ENCODE measurements at places on chromosomes 3 and 15.

- no peak for DNase-seq
These were observed 5.5 kb upstream of the IL20RB start for GRCh38 chr3:136952292-136952691.

GRCh38 chr3:6112546-6112945, 748.4 kb upstream of the GRM7 start:
- DNase-seq = no peak

- no peak for DNase-seq
These were observed 40.8 kb downstream of the SEMA5B start for GRCh38 chr3:122986693-122987179.

DNA sequence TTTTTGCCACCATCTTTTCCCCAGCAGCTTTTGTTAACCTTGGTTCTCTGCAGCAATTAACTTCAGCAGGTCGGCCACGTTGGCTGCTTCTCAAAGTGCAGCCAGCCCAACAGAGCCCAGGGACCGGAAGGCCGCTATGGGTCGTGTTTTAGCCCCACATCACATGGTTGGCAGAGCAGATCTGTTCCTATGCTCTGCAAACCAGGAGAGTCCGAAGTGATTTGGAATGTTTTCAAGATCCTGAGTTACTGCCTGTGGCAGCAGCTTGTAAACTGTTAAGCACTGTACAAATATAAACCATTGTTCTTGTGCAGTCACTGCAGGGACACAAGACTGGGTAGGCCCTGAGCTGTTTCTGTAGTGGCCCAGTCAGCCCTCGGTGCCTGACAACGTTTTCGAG, 69.6 kb upstream of the MYZAP start:
- DNase-seq = no peak

- peak; percentile 49 for DNase-seq
These were observed 41.3 kb downstream of the NECTIN3 start for GRCh38 chr3:111112913-111113312.

GRCh38 chr15:88238618-88239430, 17.7 kb downstream of the NTRK3 start:
- DNase-seq = peak; percentile 98

DNA sequence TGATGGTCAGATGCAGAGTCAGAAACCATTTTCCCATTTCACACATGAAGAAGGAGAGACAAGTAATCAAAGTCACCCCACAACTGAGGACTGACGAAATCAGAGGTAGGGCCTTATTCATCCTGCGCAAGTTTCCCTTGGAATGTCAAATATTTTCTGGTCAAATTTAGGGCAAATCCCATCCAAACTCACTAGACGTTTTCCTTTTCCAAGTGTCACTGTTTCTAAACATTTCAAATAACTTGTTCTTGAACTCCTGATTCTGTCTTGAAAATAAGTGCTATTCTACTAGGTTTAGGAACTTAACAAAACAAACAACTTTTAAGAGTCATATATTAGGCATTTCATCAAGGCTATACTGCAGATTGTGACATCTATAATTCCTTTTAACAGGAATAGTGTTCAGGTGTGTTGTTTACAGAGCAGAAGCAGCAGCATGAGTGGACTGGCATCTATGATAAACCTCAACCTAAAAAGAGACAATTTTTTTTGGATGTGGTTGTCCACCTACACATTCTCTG, 40.7 kb downstream of the SUMF1 start:
- DNase-seq = peak; percentile 25

GRCh38 chr3:72376956-72377710, 471.1 kb downstream of the SHQ1 start:
- no peak for DNase-seq

- peak; percentile 46 for DNase-seq
These were observed 82.0 kb downstream of the TIGIT start for GRCh38 chr3:114375608-114376421.

DNA sequence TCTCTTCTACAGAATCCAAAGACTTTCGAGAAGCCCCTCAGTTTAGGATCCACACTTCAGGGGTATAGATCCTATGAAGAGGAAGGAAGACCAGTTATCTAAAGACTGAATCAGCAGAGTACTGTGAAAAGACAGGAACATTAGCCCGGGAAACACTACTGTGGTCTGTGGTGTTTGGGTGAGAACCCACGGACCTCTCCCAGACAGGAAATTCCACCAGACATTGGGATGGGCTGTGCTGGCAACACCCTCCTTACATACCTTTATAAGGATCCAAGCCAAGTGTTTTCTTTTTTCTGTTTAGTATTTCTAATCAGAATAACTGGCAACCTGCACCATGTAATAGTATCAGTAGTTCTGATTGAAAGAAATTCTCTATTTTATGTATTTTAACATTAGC, 14.1 kb downstream of the TMEM207 start:
- no peak for DNase-seq

GRCh38 chr15:42092398-42093318, 1.7 kb downstream of the PLA2G4D start:
- peak; percentile 38 for DNase-seq

DNA sequence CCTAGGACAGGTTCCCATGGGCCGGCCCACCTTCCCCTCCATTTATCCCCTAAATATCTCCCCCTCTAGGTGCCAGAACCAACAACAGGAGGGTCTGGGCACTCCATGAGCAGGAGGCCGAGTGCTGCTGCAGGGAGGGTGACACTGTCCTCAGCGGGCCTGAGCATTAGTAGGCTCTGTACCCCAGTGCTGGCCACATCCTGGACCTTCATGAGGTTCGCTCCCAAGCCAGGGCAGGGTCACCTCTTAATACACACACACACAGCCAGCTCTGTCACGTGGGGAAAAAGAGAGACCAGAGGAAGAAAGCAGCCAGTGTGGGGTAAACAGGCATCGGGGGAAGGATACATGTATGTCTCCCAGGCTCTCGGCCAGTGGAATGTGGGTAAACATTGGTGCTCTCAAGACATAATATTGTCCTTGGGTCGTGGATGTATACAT, 27.9 kb upstream of the SEMA3F start:
- DNase-seq = no peak

GRCh38 chr3:23904545-23904944, 12.2 kb downstream of the NKIRAS1 start:
- peak; percentile 59 for DNase-seq

DNA sequence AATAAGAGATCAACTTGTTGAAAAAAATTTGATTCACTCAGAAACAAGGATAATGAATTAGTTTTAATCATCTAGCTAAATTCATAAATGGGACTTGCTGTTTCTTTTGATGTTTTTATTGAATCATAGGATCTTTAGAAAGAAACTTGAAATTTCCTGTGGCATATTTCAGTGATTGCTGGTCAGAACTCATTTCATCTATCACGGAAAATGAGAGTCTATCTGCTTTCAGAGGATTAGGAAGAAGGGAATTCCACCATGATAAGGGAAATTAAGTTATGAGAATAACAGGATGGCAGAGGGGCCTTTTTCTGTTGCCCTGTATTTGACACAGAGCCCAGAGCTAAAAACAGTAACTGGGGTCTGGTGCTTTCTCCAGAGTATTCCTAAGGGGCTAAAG, 44.9 kb upstream of the CCNL1 start:
- peak; percentile 25 for DNase-seq

- peak; percentile 13 for DNase-seq
These were observed 5.3 kb downstream of the EIF4A2 start for GRCh38 chr3:186788482-186789370.

DNA sequence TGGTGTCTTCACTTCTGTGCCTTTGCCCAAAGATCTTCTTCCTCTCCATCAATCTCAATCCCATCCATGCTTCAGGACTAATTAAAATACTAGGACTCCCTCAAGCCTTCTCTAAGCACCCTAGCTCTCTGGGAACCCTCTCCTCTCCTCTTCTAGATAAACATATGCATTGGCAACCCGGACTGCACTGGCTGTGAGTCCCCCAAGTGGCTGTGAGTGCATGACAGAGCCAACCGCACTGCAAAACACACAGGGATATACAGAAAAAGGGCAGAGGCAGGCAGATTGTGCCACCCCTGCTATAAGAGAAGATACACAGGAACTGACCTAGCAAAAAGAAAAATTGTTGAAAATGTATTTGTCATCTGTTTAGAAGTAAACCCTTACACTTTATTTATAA, 457.1 kb downstream of the MFSD1 start:
- DNase-seq = no peak

DNA sequence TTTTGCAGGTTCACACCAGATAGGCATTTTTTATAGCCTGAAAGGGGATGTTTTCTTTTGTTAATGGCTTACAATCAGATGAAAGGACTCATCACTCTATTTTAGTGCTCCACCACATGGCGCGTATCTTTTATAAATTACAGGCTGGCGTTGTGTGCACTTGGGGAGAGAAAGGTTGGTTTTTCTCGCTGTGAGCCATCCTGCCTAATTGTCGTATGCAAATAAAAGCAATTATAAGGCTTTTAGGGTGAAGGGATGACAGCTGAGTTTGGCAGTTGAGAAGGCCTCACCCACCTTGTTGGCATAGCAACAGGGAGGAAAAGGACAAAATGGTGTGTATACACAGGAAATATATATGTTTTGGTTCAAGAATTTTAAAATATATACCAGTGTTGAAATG, 268.0 kb downstream of the NR2F2 start:
- DNase-seq = no peak

DNA sequence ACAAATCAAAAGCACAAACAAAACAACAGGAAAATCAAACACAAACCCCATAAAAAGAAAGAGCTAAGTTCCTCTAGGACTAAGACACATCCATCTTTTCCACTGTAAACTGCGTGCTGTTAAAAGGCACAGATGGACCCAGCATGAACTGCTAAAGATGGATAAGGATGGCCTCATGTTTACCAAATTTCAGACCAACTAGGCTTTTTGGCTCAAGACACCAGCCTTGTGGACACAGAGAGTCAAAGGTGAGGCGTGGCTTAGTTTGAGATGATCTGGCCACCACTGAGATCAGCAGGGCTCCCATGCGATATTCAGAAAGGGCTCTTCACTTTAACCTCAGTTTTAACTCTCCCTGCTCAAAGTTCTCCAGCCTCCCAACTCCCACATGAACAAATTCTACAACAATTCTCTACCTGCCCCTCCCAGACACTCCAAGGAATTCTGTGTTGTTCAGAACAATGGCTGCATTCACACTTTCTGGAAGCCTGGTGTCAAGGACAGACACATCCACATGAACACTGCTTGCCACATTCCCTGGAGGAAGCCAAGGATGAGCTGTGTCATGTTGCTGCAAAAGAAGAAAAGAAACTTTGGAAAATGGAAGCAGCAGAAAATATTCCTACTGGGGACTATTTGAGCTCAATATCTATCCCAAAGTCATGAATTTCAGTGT, 198.4 kb upstream of the LRRN1 start:
- DNase-seq = no peak

Measured in fibroblast of the aortic adventitia (primary cell).